Mesangial cell (primary cell): ENCODE measurements at places on chromosomes 11 and 22. TPM values are rescaled to one million over a fixed set of nuclear protein-coding genes. Genes with fewer than 3 reads are reported as not detected.

Gene CCDC134
- 7.0 and 15.3 TPM in 2 replicates for total RNA-seq

Gene SIK2
- total RNA-seq, result 8.6 and 13.4 TPM in 2 replicates

Gene NAP1L4
- total RNA-seq, result 60.2 and 104 TPM in 2 replicates

Gene PLAAT3
- total RNA-seq, result 58.2 and 101 TPM in 2 replicates

Gene TRIM49
- total RNA-seq, result not detected in 2 replicates

Gene C11orf21
- total RNA-seq, result not detected in 2 replicates

Gene A4GALT
- 20.0 and 53.4 TPM in 2 replicates for total RNA-seq

Gene MMP1
- total RNA-seq, result 6.0 and 8.7 TPM in 2 replicates
